ENCODE measurements at places on chromosomes 12 and 14. TPM values are rescaled to one million over a fixed set of nuclear protein-coding genes. Genes with fewer than 3 reads are reported as not detected.

GRCh38 chr14:105304565-105304964, 3.8 kb upstream of the BRF1 start:
- DNase-seq = no peak

- DNase-seq = no peak
Measured at GRCh38 chr12:20183563-20183962, 184.8 kb upstream of the PDE3A start.

The TAS2R42 gene
- not detected for total RNA-seq

The REM2 gene
- total RNA-seq = 0.39 TPM

DNA sequence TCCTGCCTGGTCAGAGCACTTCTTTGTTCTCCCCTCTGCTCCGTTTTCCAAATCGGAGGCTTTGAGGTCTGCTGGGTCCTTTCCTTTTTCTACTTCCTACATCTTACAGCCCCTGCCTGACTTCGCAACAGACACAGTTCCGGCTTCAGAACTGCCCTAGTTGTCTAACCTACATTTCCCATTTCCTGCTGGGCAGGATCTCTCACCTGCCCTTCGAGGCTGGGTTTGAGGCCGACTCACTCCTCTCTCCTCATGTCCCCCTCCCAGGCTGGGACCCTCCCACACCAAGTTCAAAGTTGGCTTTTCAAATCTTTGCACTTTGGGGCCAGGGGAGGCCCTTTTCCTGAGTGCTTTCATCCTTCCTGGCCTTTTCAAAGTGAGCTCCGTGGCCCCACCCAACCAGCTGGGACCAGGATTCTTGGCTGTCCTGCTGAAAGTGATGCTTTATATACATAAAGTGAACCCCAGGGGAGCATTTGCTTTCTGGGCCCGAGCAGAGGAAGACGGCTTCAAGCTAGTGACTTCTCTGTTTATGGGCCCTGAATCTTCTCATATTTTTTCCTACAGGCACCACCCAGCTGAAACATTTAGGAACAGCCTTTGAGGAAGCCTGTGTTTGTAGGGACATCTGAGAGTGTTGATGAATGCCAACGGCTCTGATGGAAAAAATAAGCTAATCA, 281.0 kb upstream of the CRY1 start:
- DNase-seq = no peak

The TEX52 gene
- not detected for total RNA-seq

DNA sequence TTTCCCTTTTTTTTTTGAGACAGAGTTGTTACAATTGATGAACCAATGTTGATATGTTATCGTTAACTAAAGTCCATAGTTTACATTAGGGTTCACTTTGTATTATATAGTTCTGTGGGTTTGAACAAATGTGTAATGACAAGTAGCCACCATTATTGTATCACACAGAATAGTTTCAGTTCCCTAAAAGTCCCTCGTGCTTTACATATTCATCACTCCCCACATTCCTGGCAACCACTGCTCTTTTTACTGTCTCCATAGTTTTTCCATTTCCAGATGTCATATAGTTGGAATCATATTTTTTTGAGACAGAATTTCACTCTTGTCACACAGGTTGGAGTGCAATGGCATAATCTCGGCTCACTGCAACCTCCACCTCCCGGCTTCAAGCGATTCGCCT, 12.5 kb downstream of the HSD17B6 start:
- no peak for DNase-seq

GRCh38 chr12:131383741-131384543, 326.9 kb upstream of the SFSWAP start:
- DNase-seq = peak; percentile 69

GRCh38 chr12:62714181-62714773, 220.7 kb downstream of the PPM1H start:
- DNase-seq = no peak

The NPFF gene
- total RNA-seq = not detected

The SLC24A4 gene
- total RNA-seq = 0.77 TPM

The MOK gene
- 13.9 TPM for total RNA-seq

The CRACR2A gene
- total RNA-seq = 4.7 TPM

GRCh38 chr12:108523365-108523764, 8.3 kb downstream of the FICD start:
- no peak for DNase-seq

The WASHC3 gene
- total RNA-seq = 51.7 TPM

The KRT82 gene
- not detected for total RNA-seq

- DNase-seq = no peak
Measured at GRCh38 chr12:41039461-41039860, 148.7 kb upstream of the PDZRN4 start.

- DNase-seq = no peak
Measured at GRCh38 chr12:90080616-90081015, 372.0 kb upstream of the ATP2B1 start.

DNA sequence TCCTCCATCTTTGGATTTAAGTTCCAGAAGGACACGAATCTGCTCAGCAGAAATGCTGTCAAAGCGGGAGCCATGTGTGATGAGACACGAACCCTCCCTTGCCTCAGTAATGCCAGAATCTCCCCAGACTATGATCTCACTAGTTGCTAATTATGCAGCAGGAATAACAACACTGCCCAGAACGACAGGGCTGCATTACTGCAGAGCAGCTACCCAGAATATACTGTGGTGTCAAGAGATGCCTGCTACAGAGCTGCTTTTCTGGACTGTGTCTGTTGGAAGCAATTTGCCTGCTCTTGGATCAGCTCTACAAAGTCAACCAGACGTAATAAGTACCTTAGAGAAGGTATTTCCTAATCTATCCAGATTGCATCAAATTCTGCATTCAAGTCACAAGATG, 5.5 kb downstream of the CSRNP2 start:
- DNase-seq = no peak

The AQP2 gene
- not detected for total RNA-seq

DNA sequence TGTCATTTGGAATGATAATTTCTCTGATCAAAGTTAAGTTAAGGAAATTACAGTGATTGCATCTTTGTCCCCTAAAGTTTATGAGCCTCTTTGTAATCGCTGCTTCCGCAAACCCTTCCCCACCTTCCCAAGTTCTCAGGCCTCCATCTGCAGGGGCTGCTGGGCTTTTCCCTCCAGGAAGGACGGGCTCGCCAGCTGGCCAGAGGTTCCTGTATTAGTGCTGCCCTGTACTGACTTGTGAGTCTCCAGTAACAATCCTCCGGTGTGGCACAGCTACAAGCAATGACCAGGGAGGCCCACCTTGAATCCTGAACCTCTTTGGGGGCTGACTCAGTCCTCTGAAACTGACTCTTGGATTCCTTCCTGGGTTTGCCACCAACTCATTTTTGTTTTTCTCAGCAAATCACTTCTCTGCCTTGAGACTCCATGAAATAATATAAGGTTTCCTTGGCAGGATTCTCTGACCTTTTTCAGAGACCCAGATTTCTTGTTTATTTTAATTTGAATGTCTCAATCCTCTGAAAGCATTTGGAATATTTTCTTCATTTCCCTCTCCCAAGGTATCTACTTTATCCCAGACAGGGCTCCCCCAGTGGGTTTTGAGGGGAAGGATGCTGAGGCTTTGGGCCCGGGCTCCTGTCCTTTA, 398.6 kb downstream of the ZFP36L1 start:
- no peak for DNase-seq

DNA sequence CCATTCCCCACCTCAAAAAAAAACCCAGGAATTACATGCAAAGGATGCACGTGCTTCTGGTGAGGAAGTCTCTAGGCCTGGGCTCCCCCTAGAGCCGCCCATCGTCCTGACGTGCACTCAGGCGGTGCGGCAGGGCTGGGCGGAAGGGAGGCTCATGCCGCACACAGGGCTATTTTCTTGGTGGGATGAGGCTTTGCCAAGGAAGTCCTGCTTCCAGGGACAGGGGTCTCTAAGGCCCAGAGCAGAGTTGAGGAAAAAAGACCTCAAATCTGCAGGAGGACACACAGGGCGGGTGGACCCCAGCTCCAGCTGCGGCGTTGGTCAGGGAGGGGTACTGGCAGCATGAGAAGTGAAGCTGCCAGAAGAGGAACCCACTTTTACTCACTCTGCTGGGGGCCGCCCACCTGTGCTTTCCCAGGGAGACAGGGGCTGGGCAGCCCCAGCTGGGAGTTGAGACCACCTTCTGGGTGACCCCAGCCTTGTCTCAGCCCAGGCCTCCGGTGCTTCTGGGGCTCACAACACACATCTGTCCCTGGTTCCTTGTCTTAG, 4.2 kb downstream of the RHOF start:
- no peak for DNase-seq

- DNase-seq = no peak
Measured at GRCh38 chr12:118922405-118922804, 58.9 kb upstream of the SRRM4 start.

The IFNG-AS1 gene
- total RNA-seq = not detected

DNA sequence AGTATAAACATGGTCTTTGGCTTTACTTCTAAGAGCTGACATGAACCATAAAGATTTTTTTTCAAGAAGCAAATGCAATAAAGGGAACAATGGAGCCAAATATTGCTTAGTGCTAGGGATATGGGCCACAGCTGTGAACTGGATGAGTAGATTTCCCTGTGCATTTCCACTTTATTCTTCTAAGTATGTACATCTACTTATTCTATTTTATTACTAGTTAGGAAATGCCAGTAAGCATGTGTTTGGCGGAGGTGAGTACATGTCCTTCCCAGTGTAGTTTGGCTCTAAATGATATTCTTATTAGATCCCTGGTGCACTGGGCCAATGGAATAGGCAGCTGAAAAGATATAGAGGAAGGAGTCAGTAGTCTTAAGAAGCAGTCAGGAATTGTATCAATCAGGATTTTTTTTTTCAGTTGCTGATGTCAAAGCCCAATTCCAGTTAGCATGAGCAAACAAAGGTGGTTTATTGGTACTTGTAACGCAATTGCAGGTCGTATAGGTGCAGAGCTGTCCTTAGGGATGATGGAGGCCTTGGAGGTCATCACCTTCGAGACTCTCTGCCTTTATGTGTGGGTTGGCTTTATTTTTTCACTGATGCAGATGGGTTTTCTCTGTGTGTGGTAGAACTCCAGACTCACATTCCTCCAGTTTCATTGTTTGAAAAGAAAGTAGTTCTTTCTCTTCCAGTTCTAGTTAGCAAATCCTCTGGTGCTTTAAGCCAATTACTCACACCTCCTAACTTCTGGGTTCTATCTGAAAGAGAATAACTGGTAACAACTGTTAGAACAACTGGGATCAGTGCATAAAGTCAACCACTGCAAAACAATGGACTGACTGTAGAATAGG, 139.0 kb upstream of the LRIG3 start:
- no peak for DNase-seq

GRCh38 chr12:89848732-89849131, 140.1 kb upstream of the ATP2B1 start:
- no peak for DNase-seq

- no peak for DNase-seq
Measured at GRCh38 chr12:17076811-17077210, 470.8 kb upstream of the LMO3 start.

DNA sequence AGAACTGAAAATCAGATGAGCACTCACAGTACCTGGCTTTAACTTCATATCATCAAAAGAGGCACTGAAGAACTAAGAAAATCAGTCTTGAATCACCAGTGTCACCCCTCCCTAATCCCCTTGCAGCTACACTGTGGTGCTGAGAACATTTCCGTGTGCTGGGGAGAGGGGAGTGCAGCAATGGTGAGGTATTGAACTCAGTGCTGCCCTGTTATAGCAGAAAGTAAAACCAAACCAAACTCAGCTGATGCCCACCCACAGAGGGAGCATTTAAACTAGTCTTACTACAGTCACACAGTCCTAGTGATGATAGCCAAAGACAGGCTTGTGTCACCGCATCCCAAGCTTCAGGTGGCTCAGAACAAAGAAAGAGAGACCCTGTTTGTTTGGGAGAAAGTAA, 122.1 kb downstream of the CPNE8 start:
- no peak for DNase-seq

The SRRM4 gene
- not detected for total RNA-seq

The C1R gene
- total RNA-seq = 789 TPM

The ATL1 gene
- total RNA-seq = 3.6 TPM

DNA sequence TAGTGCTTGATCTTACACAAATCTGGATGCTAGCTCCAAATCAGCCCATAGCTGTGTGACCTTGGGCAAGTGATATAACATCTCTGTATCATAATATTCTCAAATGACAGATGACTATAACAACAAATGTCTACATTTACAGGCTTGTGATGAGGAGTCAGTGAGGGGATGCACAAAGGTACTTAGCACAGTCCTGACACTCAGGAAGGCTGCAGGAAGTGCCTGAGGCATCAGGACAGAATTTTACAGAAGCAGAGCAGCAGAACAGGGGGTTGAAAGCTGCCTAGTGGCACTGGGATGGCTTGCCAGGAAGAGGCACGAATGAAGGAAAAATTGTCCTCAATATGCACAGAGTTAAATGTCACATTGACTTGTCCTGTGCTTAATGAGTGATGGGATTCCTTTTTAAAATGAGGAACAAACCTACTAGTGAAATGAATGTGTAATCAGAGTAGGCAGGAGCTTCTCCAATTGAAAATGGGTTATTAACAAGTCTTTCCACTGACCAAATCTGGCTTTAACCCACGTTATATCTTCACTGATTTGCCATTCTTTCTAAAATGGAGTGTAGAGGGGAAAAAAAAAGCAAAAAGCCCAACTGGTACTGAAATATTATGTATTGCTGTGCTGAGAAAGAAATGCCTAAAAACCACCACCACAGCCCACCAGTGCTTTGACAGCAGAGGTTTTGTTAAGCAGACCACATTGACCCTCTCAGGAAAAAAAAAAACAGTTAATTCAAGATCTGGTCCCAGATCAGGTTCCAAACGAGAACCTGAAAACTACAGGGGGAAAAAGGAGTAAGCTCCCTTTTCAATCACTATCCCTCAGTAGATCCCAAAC, 11.6 kb downstream of the BTG1 start:
- no peak for DNase-seq

DNA sequence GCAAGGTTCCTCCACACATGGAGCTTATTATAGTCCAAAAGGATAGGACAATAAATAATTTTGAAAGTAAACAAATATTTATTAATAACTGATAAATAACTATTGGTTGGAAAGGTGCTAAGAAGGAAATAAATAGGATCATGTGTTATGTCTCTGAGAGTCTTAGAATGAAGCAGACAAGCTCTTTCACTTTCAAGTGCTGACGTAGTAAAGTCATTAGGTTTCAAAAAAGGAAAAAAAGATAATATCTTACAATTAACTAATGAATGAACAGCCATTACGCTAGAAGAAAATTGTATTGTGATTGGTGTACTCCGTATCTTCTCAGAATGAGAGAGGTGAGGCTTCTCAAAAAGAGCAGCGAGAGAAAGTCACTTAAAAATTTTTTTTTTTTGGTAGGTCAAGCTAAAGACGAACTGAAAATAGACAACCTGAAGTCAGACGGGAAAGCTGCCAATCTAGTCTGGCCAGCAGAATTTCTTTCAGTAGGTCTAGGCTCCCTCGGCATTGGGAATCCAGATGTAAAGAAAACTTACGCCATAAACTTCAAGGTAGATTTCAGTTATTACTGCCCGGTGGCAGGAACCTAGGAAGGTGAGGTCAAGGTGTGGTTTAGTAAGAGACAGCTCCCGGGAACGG, 583 bp upstream of the LEMD3 start:
- DNase-seq = no peak

The NPAS3 gene
- 3.6 TPM for total RNA-seq

GRCh38 chr12:122834921-122835749, at the start of gene HIP1R:
Gene HIP1R (plus strand): TSS chr12:122835457. CDS start chr12:122835551, 94 bp downstream.
- no peak for DNase-seq

The CD163 gene
- total RNA-seq = 943 TPM

- DNase-seq = no peak
Measured at GRCh38 chr14:43855556-43855955, 651.5 kb downstream of the FSCB start.
